Stimulated activated CD8-positive, alpha-beta memory T cell treated with anti-CD3 and anti-CD28 coated beads, Interleukin-7, amount 100 ng/mL, for 1 hour (primary cell): ENCODE measurements at places on chromosomes 2 and 18.

DNA sequence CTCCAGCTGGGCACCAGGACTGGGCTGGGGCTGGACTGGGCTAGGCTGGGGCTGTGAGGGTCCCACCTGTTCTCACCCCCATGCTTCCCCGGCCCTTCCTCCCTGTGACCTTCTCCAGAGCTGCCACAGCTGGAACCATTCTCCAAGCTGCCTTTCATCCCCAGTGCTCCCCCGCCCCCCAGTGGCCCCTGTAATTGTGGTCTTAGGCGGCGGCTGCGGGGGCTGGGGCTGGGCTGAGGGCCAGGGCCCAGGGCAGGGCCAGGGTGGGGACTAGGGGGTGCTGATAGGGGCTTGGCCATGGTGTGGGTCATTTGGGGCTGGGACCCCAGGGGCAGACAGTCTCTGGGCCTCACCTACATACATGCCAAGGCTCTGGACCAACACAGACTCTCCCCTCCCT lies 2.8 kb upstream of the WNT10A start:
- no peak for DNase-seq

GRCh38 chr2:198036029-198036879 lies 231.9 kb downstream of the PLCL1 start:
- no peak for DNase-seq

- no peak for DNase-seq
These were observed 37.4 kb upstream of the CYP20A1 start for GRCh38 chr2:203201426-203201825.

DNA sequence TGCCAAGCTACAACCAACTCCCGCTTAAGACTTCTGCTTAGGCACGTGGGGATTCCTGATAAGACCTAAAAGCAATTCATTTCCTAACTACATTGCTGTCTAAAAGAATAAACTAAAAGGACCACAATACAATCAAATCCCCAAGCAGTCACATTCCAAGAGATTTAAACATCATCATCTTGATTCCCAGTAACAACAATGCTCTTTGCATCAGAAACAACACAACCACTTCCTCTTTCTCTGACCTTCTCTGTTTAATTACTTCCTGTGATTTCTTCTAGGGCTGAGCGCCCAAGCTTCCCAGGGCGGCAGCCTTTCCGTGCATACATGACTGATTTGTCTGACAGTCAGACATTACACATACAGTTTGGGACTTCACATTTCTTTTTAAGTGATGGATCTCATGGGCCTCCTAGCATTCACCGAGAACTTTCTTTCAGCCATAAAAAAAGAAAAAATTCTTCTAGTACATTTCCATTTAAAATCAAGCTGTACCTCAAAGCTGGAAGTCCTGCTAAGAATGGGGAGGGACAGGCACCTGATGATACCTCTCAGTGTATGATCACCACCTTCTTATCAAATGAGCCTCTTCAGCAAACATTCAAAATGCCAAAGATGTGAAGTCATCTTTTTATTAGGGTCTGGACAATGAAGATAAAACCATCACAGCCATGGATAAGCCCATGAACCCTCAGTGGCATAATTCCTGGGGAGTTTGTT lies 11.5 kb downstream of the SPRED2 start:
- DNase-seq, result no peak

DNA sequence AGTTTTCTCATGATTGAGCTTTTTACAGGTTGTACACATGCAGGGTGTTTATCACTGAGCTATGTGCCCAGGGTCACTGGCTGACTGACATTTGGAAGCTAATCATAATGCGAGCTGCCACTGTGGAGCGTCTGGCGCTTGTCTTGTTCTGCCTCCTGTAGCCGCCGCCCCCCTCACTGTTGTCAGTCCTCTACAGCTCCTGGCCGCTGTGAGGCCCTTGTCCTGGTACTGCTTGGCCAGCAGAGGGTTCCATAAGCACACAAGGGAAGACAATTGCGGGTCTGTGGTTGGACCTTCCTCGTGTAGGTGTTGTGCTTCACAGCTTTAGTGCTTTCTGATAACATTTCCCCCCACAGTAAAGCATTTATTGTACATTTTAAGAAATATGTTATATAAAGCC lies 105.6 kb upstream of the LDLRAD4 start:
- no peak for DNase-seq

GRCh38 chr2:55102056-55102812 lies 52.0 kb upstream of the RTN4 start:
- no peak for DNase-seq

- no peak for DNase-seq
These were observed 221.9 kb upstream of the SETBP1 start for GRCh38 chr18:44458777-44459176.

DNA sequence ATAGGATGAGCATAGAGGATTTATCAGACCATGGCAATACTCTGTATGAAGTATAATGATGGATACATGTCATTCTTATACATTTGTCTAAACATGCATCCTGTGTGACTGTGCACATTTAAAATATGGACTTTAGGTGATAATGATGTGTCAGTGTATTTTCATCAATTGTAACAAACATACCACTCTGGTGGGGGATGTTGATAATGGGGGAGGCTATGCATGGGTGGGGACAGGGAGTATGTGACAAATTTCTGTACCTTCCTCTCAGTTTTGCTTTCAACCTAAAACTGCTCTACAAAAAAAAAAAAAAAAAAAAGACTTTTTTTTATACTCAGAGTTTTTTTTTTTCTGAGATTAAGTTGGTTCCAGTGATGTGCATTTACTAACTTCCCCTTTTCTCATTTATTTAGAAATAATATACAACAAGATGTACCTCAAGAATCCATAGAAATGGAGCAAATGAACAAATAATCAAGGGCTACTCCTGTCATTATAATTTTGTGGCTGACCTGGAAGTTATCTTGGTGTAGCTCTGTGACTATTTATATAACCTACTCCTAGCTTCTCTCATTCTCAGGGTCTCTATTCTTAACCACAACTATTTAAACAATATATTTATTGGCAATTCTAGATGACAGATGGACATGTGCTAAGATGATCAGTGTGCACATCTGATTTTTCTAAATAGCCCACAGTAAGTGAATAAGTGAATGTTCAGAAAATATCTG lies 108.9 kb upstream of the ITGA4 start:
- no peak for DNase-seq

- no peak for DNase-seq
These were observed 521.0 kb downstream of the ADCYAP1 start for GRCh38 chr18:1425679-1426078.

- DNase-seq, result no peak
These were observed 6.7 kb downstream of the TNFRSF11A start for GRCh38 chr18:62331581-62332356.

DNA sequence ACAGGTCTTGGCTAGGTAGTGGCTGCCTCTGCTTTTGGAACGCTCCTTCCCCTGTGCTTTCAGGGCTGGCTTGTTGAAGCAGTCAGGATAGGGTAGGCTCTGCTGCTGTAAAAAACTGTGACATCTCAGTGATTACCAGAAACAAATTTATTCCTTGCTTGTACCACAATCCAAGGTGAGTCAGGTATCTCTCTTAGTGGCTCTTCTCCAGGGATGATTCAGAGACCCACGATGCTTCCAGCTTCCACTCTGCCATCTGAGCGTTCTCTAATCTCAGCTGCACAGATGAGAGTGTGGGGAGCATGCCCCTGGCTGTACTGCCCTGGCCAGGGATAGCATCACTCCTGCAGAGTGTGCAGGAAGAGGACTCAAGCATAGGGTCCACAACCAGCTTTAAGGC lies 174.9 kb downstream of the VAPA start:
- no peak for DNase-seq

GRCh38 chr2:68122680-68122964 lies 35.1 kb upstream of the PNO1 start:
- DNase-seq, result no peak

DNA sequence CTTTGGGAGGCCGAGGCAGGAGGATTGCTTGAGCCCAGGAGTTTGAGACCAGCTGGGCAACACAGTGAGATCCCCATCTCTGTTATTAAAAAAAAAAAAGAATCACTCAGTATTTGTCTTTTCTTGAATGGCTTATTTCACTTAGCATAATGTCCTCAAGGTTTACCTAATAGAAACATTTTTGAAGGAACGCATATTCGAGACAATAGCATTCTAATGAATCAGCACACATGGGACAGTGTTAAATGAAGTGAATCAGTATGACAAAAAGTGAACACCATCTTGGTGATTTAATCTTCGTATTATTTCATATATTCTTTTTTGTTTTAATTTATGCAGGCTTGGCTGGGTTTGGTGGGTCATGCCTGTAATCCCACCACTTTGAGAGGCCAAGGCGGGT lies 44.7 kb downstream of the WIPF1 start:
- no peak for DNase-seq

DNA sequence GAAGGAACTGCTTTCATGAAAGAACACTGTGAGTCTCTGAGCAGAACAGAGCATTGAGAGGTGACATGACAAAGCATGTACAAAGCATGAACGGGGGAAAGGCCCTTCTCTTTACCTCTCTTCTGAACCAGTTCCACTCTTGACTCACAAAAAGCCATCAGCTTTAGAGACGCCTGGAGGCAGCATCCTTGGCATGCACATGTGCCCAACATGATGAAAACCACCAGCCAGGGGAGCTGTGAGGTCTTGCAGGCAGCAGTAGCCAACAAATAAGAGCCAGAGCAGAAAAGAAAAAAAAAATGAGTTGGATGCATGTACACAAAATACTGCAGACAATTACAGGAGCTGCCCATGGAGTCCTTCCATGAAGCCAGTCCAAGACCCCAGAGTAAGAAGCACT lies 95.5 kb upstream of the AGAP1 start:
- no peak for DNase-seq

DNA sequence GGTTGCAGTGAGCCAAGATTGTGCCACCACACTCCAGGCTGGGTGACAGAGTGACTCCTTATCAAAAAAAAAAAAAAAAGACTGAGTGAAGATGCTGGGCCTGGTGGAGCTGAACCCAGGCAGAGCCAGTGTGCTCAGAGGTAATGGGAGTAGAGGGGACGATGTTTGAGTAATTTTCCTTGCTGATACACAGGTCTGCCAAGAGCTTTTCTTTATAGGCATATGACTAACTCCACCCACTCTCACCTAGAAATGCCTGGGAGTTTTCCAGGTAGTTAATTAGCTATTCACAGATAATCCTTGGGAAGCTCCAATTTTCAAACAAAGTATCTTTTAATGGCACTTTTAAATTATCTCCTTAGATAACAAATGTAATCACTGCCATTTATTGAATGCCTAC lies 33.4 kb upstream of the ACSL3 start:
- no peak for DNase-seq

DNA sequence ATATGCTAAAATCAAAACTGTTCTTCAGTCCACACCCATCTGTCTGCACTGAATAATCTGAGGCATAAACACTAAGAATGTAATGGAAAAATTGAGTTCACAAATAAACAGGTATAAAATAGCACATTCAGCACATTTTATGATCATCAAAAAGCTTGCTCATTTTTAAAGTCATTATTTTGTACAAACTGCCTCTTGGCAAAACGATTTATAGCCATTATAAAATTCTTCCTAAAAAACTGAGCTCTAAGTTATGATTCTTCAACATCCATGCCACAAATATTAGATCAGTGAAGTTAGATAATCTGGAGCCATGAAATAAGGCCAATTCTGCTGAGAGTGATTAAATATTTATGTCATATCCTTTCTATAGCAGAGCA lies 233.5 kb downstream of the DYM start:
- no peak for DNase-seq

- no peak for DNase-seq
These were observed 19.2 kb upstream of the UGP2 start for GRCh38 chr2:63822478-63822877.
